ENCODE measurements at places on chromosomes 4 and X. TPM values are rescaled to one million over a fixed set of nuclear protein-coding genes. Genes with fewer than 3 reads are reported as not detected.

- H3K27me3 ChIP-seq = peaks cover 19% of the 10 kb centered on the region
- H3K4me1 ChIP-seq = no peaks in the 10 kb centered on the region
- no peaks in the 10 kb centered on the region for H3K36me3 ChIP-seq
- no peak for DNase-seq
- H3K27ac ChIP-seq = no peak overlapping the region
These were observed 20.6 kb downstream of the AKAP14 start for GRCh38 chrX:119916310-119916709.

DNA sequence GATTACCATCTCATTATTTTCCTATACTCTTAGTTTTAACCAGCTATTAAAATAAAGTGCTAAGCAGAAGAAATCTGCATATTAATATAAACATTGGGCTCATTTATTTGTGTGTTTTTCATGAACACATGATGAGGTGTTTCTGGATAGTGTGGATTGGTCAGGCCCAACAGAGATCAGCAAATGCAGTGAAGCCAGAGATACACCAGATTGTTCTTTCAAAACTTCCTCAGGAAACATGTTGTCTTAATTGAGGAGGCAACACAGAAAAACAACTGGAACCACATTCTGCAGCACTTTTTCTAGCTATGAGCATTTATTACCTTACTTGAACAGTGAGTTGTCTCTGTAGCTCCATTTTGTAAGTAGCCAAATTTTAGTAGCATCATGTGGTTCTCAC lies 69.9 kb downstream of the PALLD start:
- H3K4me1 ChIP-seq = peaks cover 8% of the 10 kb centered on the region
- no peaks in the 10 kb centered on the region for H3K36me3 ChIP-seq
- no peak overlapping the region for H3K27ac ChIP-seq
- no peak for DNase-seq
- no peaks in the 10 kb centered on the region for H3K27me3 ChIP-seq

- H3K4me3 ChIP-seq = no peak overlapping the region
- H3K27ac ChIP-seq = no peak overlapping the region
- H3K27me3 ChIP-seq = no peaks in the 10 kb centered on the region
These were observed 289.7 kb downstream of the DKK2 start for GRCh38 chr4:106746451-106746850.

DNA sequence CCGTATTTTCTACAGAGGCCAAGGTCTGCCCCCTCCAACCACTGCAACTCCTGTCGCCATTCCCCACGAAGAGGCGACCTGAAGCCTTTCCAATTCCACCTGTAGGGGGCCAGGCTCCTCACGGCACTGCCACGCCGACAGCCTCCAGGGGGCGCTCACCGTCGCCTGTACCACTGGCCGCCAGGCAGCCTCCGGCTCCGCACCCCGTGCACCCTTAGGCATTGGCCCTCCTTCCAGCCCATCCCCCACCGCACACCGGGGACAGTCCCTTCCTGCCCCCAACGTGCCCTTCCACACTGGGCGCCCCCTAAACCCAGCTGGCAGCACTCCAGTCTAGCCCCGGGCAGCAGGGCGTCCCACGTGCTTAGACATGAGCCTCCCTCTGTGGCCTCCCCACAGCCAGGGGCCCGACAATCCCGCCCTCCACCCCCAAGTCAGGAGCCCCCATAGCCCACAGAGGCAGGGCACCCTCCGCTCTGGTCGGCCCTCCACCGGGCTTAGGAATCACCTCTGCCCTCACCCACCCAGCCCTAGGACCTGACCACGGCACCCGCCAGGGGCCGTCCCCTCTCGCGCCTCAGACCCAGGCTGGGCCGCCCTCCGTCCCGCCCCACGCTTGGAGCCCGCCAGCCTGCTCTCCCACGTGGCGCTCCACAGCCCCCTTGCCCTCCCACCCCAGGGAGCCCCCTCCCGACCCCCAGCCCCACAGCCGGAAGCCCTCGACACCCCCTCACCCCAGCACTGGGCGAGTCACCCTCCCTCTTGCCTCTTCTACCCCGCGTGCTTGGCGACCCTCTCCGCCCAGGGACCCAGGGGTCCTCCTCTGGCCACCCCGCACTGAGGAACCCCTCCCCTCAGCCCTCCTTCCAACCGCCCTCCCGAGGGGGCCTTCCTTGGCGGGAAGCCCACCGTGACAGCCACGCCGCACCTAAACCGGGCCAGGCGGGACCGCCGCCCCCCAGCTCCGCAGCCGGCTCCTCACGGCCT lies 711 bp downstream of the PNMA6E start:
- H3K4me1 ChIP-seq = no peaks in the 10 kb centered on the region
- H3K27ac ChIP-seq = no peak overlapping the region
- no peak overlapping the region for H3K4me3 ChIP-seq
- H3K27me3 ChIP-seq = peaks cover 77% of the 10 kb centered on the region

GRCh38 chr4:109990261-109991257 lies 77.9 kb downstream of the EGF start:
- no peaks in the 10 kb centered on the region for H3K36me3 ChIP-seq
- H3K27me3 ChIP-seq = no peaks in the 10 kb centered on the region
- H3K4me1 ChIP-seq = peaks cover 8% of the 10 kb centered on the region
- no peak for DNase-seq

GRCh38 chr4:148946271-148946670 lies 504.1 kb upstream of the NR3C2 start:
- H3K27ac ChIP-seq = no peak overlapping the region
- H3K36me3 ChIP-seq = no peaks in the 10 kb centered on the region
- no peak overlapping the region for H3K4me3 ChIP-seq
- no peaks in the 10 kb centered on the region for H3K4me1 ChIP-seq
- DNase-seq = no peak
- no peaks in the 10 kb centered on the region for H3K27me3 ChIP-seq

DNA sequence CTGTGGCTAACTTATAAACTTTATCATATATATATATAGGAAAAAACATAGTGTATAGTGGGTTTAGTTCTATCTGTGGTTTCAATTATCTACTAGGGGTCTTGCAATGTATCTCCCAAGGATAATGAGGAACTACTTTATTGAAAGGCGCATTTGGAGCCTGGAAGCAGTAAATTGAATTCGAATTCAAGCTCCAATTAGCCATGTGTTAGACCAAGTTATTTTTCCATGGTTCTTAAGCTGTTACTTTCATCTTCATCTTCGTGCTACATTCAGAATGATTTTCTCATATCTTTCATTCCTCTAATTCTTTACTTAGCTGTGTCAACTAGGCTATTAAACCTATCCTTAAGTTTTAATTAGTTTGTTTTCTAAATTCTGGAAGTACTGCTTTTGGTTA lies 27.2 kb upstream of the MANBA start:
- no peaks in the 10 kb centered on the region for H3K4me1 ChIP-seq
- peaks cover 30% of the 10 kb centered on the region for H3K36me3 ChIP-seq
- no peaks in the 10 kb centered on the region for H3K27me3 ChIP-seq

- H3K27ac ChIP-seq = no peak overlapping the region
- no peak for DNase-seq
- no peak overlapping the region for H3K4me3 ChIP-seq
- H3K4me1 ChIP-seq = no peaks in the 10 kb centered on the region
These were observed 88.8 kb downstream of the DCLK2 start for GRCh38 chr4:150167054-150167453.

DNA sequence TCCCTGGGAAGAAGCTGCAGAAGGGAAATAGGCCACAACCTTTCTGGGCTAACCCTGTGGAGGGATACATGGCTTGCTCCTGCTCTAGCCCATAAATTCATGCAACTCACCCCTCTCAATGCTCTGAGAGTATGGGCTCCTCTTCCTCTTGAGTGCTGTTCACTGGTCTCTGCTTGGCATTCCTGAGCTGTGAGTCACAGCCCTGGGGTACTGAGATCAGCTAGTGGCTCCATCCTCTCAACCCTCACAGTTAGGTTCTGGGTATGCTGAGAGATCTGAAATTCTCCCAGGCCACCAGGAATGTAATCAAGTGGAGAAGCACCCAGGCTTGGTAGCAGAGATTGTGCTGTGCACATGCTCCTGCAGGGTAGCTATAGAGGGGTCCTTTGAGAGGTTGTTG lies 60.6 kb upstream of the SPANXN2 start:
- no peak overlapping the region for H3K27ac ChIP-seq
- H3K27me3 ChIP-seq = no peaks in the 10 kb centered on the region
- DNase-seq = no peak
- H3K4me3 ChIP-seq = no peak overlapping the region
- no peaks in the 10 kb centered on the region for H3K36me3 ChIP-seq
- no peaks in the 10 kb centered on the region for H3K4me1 ChIP-seq

DNA sequence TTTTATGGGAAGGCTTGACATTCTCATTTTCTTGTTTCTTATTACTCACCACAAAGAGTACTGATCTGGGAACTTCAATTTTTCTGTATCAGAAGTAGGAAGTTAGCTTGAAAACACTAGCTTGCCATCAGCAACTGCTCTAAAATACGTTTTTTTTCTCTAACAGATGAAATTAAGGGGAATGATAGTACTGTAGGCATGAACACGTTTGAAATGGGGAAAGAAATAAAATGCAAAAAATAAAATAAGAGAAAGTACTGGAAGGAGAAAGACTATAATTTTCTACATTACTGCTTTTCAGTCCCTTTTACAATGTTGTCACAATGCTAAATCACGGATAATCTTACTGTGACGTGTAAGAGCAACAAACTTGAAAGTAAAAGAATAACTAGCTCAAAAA lies 1.5 kb downstream of the RADX start:
- DNase-seq = no peak
- no peaks in the 10 kb centered on the region for H3K27me3 ChIP-seq
- peaks cover 14% of the 10 kb centered on the region for H3K36me3 ChIP-seq
- H3K27ac ChIP-seq = no peak overlapping the region

- H3K4me3 ChIP-seq = no peak overlapping the region
- no peaks in the 10 kb centered on the region for H3K4me1 ChIP-seq
- no peaks in the 10 kb centered on the region for H3K27me3 ChIP-seq
- no peaks in the 10 kb centered on the region for H3K36me3 ChIP-seq
- no peak overlapping the region for H3K27ac ChIP-seq
These were observed 146.9 kb downstream of the DCHS2 start for GRCh38 chr4:154344686-154345085.

DNA sequence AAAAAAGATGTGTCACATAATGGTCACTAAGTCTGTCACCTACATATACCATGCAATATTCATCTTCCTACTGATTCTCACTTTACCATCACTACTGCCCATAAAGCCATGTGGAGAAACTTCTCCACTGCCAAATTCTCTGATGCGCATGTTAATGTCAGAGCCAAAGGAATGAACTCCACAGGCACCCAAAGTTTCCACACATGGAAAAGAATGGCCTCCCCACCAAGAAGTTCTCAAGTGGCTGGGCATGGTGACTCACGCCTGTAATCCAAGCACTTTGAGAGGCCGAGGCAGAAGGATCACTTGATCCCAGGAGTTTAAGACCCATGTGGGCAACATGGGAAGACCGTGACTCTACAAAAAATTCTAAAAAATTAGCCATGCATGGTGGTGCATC lies 43.8 kb upstream of the UGDH start:
- H3K4me1 ChIP-seq = peaks cover 3% of the 10 kb centered on the region
- DNase-seq = no peak
- no peaks in the 10 kb centered on the region for H3K27me3 ChIP-seq
- H3K4me3 ChIP-seq = no peak overlapping the region
- H3K27ac ChIP-seq = no peak overlapping the region

GRCh38 chrX:120305531-120306141 lies 5.6 kb downstream of the TMEM255A start:
- peaks cover 14% of the 10 kb centered on the region for H3K4me1 ChIP-seq
- no peak for DNase-seq
- H3K4me3 ChIP-seq = no peak overlapping the region
- no peak overlapping the region for H3K27ac ChIP-seq
- H3K27me3 ChIP-seq = peaks cover 41% of the 10 kb centered on the region

- H3K36me3 ChIP-seq = no peaks in the 10 kb centered on the region
- H3K27me3 ChIP-seq = no peaks in the 10 kb centered on the region
- no peak overlapping the region for H3K4me3 ChIP-seq
- no peak for DNase-seq
These were observed 8.6 kb upstream of the VCX2 start for GRCh38 chrX:8179656-8180055.

DNA sequence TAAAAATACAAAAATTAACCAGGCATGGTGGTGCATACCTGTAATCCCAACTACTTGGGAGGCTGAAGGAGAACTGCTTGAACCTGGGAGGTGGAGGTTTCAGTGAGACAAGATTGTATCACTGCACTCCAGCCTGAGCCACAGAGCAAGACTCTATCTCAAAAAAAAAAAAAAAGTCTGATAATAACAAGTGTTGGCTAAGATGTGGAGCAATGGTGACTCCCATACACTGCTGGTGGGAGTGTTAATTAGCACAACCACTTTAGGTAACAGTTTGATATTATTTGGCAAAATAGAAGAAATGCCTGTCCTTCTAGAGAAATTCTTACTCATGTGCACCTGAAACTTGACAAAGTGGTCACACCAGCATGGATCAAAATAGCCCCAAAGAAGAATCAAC lies 106.2 kb upstream of the SLC34A2 start:
- no peak for DNase-seq
- H3K27ac ChIP-seq = no peak overlapping the region
- H3K4me3 ChIP-seq = no peak overlapping the region
- peaks cover 29% of the 10 kb centered on the region for H3K4me1 ChIP-seq
- H3K36me3 ChIP-seq = no peaks in the 10 kb centered on the region
- no peaks in the 10 kb centered on the region for H3K27me3 ChIP-seq

DNA sequence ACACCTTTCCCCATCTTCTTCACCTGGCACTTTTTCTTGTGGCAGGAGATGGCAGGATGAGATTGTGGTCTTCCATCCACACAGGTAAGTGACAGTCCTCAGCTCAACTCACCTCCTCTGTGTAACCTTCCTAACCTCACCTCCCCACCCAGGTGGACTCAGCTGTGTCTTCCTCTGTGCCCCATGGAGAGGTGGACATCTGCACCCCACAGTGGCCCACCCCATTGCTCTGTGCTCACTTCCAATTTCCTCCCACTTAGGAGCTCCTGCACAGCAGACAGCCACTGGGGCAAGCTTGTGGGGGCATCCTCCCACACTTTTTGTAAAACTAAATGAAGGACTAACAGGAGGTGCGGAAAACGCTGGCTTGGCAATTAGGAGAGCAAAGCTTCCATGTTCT lies 61.6 kb downstream of the MSX1 start:
- no peak overlapping the region for H3K4me3 ChIP-seq
- H3K27me3 ChIP-seq = no peaks in the 10 kb centered on the region
- no peak overlapping the region for H3K27ac ChIP-seq
- H3K4me1 ChIP-seq = no peaks in the 10 kb centered on the region
- H3K36me3 ChIP-seq = no peaks in the 10 kb centered on the region

- H3K4me3 ChIP-seq = no peak overlapping the region
- no peak for DNase-seq
- H3K4me1 ChIP-seq = no peaks in the 10 kb centered on the region
- no peak overlapping the region for H3K27ac ChIP-seq
These were observed 538.1 kb downstream of the STIM2 start for GRCh38 chr4:27398631-27399310.

DNA sequence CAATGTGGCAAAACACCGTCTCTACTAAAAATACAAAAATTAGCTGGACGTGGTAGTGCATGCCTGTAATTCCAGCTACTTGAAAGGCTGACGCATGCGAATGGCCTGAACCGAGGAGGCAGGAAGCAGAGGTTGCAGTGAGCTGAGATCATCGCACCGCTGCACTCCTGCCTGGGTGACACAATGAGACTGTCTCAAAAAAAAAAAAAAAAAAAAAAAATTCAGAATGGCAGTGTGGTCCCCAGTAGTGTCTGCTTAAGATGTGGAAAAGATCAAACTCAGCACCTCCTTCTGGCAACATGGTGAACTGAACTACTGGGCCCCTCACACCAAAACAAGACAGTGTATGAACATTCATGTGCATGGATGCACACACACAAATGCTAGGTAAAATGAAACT lies 32.2 kb downstream of the SMS start:
- no peak overlapping the region for H3K4me3 ChIP-seq
- peaks cover 75% of the 10 kb centered on the region for H3K36me3 ChIP-seq
- peak overlapping the region; percentile 91 for H3K27ac ChIP-seq
- H3K4me1 ChIP-seq = peaks cover 53% of the 10 kb centered on the region
- peak; percentile 41 for DNase-seq

Gene MXRA5
- 1.9 TPM for total RNA-seq

Gene CXCL10
- total RNA-seq = 21.6 TPM

Gene JADE3
- 17.0 TPM for total RNA-seq

Gene RIBC1
- 1.2 TPM for total RNA-seq

Gene SPANXC
- total RNA-seq = not detected

Gene GAGE2A
- total RNA-seq = not detected

Gene AVPR2
- total RNA-seq = not detected

Gene HS6ST2
- total RNA-seq = 40.2 TPM
